AG09319 (cell line): ENCODE measurements at places on chromosomes 5 and 9.

GRCh38 chr5:130624805-130625204 is 540.3 kb downstream of the HINT1 start:
- no peak for DNase-seq

GRCh38 chr5:170216257-170216864 is 16.4 kb upstream of the C5orf58 start:
- peak; percentile 15 for DNase-seq

DNA sequence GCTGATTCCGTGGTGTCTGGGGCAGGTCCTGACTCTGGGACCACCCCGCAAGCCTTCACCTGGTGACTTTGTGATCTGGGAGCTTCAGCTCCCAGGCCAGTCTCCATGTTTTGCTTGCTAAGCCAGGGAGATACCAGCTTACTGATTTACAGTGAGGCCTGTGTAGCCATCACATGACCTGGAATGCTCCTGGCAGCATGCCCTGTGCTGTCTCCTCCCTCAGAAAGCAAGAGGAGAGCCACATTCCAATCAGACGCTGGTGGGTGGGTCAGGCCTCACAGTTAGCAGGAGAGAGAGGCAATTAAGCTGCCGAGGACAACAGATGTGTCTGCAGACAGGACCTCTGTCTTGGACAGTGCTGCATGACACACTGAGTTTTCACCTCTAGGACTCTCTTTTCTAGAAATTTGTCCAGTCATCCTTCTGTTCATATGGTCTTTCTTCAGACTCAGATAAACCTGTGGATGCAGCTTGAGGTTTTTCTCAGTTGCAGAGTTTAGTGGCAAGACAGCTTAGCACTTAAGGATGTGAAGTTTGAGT is 24.4 kb upstream of the GRPEL2 start:
- DNase-seq = peak; percentile 86

- no peak for DNase-seq
Observed at GRCh38 chr9:76454311-76454710, 4.7 kb upstream of the GCNT1 start.

GRCh38 chr9:101578378-101578777 is 16.4 kb downstream of the PPP3R2 start:
- no peak for DNase-seq

GRCh38 chr9:2615497-2615896 is 6.1 kb upstream of the VLDLR start:
- DNase-seq = no peak

- no peak for DNase-seq
Observed at GRCh38 chr5:44952376-44952775, 143.6 kb downstream of the MRPS30 start.

DNA sequence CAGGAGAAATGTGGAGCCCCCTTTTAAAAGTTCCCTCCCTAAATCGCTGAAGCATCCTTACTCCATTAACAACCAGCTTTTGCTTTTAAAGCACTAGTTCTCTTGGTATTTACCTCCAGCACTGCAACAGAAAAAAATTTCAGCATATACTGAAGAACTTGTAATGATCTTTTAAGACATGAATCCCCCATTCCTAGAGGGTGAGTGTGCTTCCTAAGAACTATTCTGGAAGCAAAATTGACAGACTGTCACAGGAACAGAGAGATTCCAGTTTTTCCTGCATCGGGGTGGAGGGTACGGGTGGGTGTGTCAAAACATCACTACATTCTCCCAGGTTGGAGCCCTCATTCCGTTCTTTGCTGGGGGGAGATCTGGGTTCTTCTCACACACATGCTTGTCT is 151.9 kb downstream of the EBF1 start:
- no peak for DNase-seq

DNA sequence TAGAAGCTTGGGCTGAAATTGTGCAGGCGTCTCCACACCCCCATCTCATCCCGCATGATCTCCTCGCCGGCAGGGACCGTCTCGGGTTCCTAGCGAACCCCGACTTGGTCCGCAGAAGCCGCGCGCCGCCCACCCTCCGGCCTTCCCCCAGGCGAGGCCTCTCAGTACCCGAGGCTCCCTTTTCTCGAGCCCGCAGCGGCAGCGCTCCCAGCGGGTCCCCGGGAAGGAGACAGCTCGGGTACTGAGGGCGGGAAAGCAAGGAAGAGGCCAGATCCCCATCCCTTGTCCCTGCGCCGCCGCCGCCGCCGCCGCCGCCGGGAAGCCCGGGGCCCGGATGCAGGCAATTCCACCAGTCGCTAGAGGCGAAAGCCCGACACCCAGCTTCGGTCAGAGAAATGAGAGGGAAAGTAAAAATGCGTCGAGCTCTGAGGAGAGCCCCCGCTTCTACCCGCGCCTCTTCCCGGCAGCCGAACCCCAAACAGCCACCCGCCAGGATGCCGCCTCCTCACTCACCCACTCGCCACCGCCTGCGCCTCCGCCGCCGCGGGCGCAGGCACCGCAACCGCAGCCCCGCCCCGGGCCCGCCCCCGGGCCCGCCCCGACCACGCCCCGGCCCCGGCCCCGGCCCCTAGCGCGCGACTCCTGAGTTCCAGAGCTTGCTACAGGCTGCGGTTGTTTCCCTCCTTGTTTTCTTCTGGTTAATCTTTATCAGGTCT is at the start of gene C9orf72:
Gene C9orf72, minus strand, starts transcription at position 564 of the 716 bp plus-strand sequence. CDS start 6,361 bp downstream, outside the sequence.
- no peak for DNase-seq

GRCh38 chr9:87685441-87685840 is 40.5 kb upstream of the CTSL start:
- no peak for DNase-seq

GRCh38 chr5:41831155-41831554 is 39.1 kb downstream of the OXCT1 start:
- no peak for DNase-seq

- DNase-seq = no peak
Observed at GRCh38 chr5:176188506-176189193, 49.6 kb upstream of the SIMC1 start.
